K562 (cell line): ENCODE measurements at places on chromosomes 4 and X.
A peak's percentile ranks its signal among the peaks of the same experiment; 100 is the strongest.

- no peak for DNase-seq
Measured at GRCh38 chr4:81030981-81031791, 678 bp downstream of the BMP3 start.

GRCh38 chr4:7638489-7638888 is 203.8 kb upstream of the PSAPL1 start:
- no peak for DNase-seq

- no peak for DNase-seq
Measured at GRCh38 chr4:108483079-108483478, 137.3 kb upstream of the RPL34 start.

- no peak for DNase-seq
Measured at GRCh38 chr4:153257151-153257620, 52.9 kb downstream of the TRIM2 start.

- no peak for DNase-seq
Measured at GRCh38 chrX:18031726-18032375, 170.8 kb upstream of the RAI2 start.

GRCh38 chr4:38131371-38132091 is 171.3 kb downstream of the PTTG2 start:
- no peak for DNase-seq

- DNase-seq: no peak
Measured at GRCh38 chr4:81506731-81507130, 35.0 kb upstream of the RASGEF1B start.

DNA sequence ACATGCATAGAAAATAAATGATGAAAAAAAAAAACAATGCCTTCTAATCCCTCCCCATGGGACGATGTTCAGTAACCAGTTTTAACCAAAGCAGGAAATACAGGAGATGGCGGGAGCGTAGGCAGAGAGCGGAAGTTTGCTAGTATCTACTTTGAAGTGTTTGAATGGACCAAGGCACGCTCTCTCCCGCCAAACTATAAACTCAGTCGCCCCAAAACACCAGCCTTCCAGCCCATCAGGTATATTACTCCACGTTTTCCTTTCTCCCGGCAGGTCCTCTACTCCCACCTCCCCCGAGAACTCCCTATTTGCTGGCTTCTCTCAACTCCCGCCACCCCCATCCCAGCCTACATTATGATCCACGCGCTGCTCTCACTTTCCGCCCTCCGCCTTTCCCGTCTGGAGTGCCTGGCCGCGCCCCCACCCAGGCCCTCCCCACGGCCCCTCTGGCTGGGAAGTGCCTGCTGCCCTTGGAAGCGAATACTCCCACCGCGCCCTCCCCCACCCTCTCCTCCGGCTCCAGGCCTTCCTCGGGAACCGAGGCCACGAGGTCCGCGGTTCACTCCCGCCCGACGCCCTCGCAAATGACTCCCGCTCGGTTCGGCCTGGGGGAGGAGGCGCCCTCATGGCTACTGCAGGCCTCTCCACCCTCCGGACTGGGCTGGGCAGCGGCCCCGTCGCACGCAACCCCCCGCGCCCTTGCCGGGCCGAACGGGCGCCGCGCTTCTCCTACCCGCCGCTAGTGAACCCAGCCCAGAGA is 723 bp downstream of the DHX15 start:
- DNase-seq: peak; percentile 62

- DNase-seq: no peak
Measured at GRCh38 chr4:15237648-15238230, 190.1 kb upstream of the C1QTNF7 start.

DNA sequence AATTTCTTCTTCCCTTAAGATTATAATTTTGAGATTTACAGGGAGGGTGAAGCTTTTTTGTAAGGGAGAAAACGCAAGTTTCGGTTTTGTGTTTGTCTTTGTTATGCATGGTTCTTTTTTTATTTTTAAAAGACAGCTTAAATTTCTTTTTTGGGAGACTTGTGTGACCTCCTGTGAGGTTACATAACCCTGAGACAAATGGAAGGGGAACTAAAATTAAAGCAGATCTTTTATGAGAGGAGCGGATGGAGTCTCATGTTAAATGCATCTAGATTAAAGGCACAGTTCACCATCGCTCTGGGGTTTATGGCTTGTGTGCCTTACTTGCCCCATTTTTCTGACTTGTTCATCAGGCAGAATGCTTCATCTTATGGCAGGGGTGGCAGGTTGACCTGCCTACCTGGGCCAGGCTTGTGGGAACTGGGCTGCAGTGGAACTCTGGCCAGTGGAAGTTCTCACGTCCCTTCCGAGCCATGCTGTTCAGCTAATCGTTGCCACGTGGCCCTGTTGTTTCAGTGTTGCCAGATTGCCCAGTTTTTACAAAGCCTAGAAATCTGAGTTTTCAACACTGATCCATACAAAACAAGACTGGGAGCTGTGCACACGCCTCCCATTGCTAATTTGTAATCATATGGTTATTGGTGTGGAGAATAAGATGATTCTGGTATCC is 291.8 kb downstream of the ARHGAP10 start:
- no peak for DNase-seq

DNA sequence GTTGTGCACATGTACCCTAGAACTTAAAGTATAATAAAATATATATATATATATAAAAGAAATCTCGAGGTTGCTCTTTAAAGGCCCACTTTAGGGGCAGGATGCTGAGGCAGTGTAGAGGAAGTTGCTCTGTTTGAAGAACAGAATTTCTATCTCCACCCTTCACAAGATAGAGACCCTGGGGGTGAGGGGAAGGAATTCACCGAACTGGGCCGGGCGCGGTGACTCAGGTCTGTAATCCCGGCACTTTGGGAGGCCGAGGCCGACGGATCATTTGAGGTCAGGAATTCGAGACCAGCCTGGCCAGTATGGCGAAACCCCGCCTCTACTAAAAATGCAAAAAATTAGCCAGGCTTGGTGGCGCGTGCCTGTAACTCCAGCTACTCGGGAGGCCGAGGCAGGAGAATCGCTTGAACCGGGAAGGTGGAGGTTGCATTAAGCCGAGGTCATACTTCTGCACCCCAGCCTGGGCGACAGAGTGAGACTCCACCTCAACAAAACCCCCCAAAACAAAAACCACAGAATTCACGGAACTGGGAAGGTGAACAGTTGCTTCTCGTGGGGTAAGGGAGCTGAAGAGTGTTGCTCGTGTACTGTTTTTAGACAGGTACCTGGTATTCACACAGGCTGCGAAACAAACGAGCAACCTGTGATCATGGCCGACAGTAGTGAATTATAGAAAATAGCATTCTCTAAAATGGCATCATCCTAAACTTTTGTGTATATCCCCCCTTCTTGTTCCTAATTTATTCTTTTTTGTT is 6.2 kb downstream of the PLAC8 start:
- no peak for DNase-seq

- DNase-seq: no peak
Measured at GRCh38 chr4:115334736-115335411, 221.5 kb upstream of the NDST4 start.

DNA sequence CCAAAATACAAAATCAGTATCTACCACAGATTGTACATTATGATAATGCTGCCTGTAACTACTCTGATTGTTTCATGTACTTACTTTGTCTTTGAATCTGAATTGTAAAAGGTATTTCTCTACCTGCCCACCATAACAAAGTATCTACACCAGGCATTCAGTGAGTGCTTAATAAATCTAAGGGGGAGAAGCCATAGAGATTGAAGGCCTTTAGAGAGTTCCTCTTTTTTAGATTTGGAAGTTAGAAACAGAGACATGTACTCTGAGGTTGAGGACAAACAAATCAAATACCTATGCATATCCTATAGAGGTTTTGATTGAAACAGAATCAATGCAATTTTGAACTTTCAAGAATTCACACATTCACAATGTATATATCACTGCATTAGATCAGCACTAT is 42.7 kb downstream of the SAT1 start:
- DNase-seq: no peak

- no peak for DNase-seq
Measured at GRCh38 chrX:50629774-50630173, 159.1 kb upstream of the DGKK start.

DNA sequence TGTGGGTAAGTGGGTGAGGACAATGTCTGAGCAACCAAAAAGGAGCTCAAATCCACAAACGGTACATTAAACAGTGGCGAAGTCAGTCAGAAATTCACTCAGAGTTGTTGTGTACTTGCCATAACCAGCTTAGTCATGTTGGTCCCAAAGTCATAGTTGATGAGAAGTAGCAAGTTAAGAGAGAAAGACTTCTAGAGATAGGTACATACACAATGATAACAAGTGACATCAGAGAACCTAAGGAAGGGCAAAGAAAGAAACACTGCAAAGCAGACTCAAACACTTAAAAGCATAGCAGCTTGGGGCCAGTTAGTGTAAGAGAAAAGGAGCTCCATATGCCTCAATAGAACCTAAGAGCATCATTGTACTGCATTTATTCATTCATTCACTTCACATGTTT is 30.2 kb downstream of the DYNLT3 start:
- no peak for DNase-seq

DNA sequence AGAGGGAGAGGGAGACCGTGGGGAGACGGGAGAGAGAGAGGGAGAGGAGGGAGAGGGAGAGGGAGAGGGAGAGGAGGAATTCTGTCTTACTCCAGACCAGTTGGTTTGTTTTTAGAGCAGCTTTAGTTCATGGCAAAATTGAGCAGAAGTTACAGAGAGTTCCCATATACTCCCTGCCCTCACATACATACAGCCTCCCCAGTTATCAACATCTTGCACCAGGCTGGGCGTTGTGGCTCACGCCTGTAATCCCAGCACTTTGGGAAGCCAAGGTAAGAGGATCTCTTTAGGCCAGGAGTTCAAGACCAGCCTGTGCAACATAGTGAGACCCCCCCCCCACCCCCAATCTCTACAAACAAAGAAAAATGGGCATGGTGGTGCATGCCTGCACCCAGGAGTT is 79.8 kb upstream of the OGT start:
- DNase-seq: no peak

DNA sequence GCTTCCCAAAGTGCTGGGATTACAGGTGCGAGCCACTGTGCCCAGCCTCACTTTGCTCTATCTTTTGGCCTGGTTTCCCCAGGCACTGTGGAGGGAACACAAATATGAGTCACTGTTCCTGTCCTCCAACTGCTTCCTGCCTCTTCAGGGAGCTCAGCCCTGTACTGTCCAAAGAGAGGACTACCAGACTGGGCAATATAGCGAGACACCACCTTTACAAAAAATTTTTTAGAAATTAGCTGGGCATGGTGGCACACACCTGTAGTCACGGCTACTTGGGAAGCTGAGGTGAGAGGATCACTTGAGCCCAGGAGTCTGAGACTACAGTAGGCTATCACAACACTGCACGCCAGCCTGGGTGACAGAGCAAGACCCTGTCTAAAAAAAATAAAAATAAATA is 16.9 kb upstream of the WAS start:
- no peak for DNase-seq

GRCh38 chrX:9698576-9698975 is 67.1 kb downstream of the GPR143 start:
- no peak for DNase-seq

GRCh38 chr4:56261027-56261426 is 126.3 kb downstream of the AASDH start:
- DNase-seq: no peak

DNA sequence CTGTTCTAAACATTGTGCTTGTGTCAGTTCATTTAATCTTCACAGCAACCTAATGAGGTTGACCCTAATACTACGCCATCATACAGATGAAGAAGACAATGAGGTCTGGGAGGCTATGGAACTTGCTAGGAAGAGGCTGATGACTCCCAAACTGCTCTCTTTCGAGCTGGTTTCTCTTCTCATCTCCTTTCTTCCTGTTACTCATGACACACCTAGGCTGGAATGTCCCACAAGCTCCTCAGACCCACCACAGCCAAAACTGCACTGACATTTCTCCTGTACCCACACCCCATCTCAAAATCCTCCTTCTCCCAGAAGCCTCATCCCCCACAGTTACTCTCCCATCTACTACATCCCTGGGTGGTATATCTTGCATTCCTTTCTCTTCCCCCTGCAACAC is 27.4 kb upstream of the PJA1 start:
- no peak for DNase-seq

DNA sequence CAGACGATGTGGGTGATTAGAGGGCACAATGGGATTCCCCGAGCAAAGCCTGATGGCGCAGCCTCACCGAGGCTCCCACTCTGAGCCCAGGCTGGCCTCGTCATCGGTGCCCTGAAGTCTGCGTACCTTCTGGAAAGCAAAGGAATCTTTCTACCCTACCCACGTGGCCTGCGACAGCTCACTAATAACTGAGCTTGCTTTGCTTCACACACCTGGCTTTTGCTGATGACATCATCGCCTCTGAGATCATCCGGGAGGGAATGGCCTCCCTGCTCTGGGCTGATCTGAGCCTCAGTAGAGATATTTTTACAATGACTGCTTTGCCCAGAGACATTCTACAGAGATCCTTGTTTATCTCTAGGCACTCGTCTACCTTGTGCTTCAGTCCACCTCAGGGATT is 45.4 kb upstream of the PDLIM3 start:
- no peak for DNase-seq

- no peak for DNase-seq
Measured at GRCh38 chr4:187139141-187139540, 415.5 kb upstream of the FAT1 start.

DNA sequence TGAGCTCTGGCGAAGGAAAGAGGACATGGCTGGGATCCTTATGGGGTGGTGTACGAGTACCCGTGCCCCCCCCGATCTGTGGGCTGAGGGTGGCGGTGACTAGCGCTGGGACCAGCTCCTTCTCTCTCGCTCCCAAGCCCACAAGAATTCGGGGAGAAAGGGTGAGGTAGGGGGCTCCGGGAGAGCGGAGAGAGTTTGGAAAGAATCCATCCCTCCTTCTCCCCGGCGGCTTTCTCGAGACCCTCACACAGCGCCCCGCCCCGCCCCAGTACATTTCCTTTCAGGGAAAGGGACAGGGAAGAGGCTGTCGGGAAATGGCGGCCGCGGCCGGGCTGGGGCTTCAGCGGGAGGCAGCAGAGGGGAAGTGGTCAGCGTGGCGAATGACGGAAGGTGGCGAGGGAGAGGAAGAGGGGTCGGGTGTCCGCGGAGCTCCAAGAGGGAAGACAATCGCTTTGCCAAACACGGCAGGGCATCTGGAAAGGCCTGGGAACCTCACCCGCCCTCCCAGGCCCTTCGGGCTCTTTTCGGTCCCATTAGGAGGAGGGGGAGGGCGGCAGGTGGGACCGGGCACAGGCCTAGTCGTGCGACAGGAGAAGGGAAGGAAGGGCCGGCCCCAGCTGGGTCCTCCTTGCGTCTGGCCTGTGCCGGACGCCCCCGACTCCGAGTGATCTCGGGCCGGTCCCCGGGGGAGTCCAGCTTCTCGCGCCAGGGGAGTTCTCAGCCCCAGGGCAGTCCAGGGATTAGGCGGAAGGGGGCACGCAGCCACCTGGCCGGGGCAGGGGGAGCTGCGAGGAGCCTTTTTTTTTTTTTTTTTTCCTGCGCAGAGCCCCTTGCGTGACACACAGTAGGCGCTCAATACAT is 10.2 kb downstream of the HNRNPH2 start:
- no peak for DNase-seq

- DNase-seq: no peak
Measured at GRCh38 chrX:150062292-150063137, 124.2 kb upstream of the EOLA2 start.

- DNase-seq: no peak
Measured at GRCh38 chr4:139890816-139891215, 225.2 kb downstream of the MGST2 start.
